ENCODE measurements at places on chromosomes 1 and 21. TPM values are rescaled to one million over a fixed set of nuclear protein-coding genes. Genes with fewer than 3 reads are reported as not detected.

SPRR2F gene
- not detected for total RNA-seq

DNA sequence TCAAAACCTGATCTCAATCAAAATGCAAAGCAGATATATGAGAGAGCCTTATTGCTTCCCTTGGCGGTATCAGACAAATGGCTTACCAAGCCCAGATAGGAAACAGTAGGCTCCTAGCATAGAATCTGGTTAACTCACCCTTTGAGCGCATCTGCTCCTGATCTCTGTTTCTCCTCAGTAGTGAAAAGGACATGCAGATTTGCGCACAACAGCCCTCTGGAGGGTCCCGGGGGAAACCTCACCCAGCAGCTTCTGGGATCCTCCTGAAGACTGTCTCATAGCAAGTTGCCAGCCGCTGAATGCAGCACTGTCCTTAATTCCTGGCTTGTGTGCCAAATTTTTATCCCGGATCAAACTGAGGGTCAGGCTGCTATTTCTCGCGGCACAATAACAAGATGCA is 192.2 kb downstream of the FASLG start:
- H3K27ac ChIP-seq: no peak overlapping the region
- peaks cover 6% of the 10 kb centered on the region for H3K36me3 ChIP-seq
- H3K27me3 ChIP-seq: peaks cover 46% of the 10 kb centered on the region
- H3K4me1 ChIP-seq: peaks cover 3% of the 10 kb centered on the region
- no peak overlapping the region for H3K4me3 ChIP-seq

SERPINC1 gene
- not detected for total RNA-seq

SLC44A5 gene
- 0.70 TPM for total RNA-seq

DNA sequence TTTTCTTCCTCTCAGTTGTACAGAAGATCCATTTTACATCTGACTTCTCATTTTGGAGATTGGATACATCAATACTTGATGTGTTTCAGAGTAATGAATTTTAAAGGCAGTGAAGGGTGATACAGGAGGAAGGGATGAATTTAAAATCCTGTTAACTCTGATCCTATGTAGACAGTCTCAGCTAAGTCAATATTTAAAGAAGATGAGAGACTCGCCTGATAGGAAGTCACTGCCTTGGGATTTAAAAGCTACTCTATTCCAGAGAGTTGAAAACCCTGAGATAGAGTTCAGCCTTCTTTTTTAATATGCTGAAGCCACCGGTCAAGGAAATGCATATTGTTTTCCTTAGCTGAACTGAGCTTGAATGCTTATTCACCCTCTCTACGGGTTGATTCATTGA is 42.7 kb downstream of the HUNK start:
- H3K4me3 ChIP-seq: no peak overlapping the region
- H3K27ac ChIP-seq: no peak overlapping the region
- no peaks in the 10 kb centered on the region for H3K36me3 ChIP-seq
- DNase-seq: no peak

GRCh38 chr1:168643152-168643551 is 66.7 kb downstream of the XCL1 start:
- no peak overlapping the region for H3K27ac ChIP-seq
- no peaks in the 10 kb centered on the region for H3K27me3 ChIP-seq
- no peak overlapping the region for H3K4me3 ChIP-seq
- no peaks in the 10 kb centered on the region for H3K36me3 ChIP-seq
- DNase-seq: no peak

- H3K27me3 ChIP-seq: no peaks in the 10 kb centered on the region
- H3K36me3 ChIP-seq: peaks cover 4% of the 10 kb centered on the region
- H3K27ac ChIP-seq: peak overlapping the region; percentile 33
- H3K4me1 ChIP-seq: peaks cover 44% of the 10 kb centered on the region
Measured at GRCh38 chr1:3745590-3746381, 6.5 kb upstream of the CCDC27 start.

- H3K36me3 ChIP-seq: no peaks in the 10 kb centered on the region
- no peaks in the 10 kb centered on the region for H3K27me3 ChIP-seq
- H3K27ac ChIP-seq: no peak overlapping the region
- no peak overlapping the region for H3K4me3 ChIP-seq
- DNase-seq: no peak
- no peaks in the 10 kb centered on the region for H3K4me1 ChIP-seq
Measured at GRCh38 chr1:68955424-68955823, 458.5 kb upstream of the DEPDC1 start.

DNA sequence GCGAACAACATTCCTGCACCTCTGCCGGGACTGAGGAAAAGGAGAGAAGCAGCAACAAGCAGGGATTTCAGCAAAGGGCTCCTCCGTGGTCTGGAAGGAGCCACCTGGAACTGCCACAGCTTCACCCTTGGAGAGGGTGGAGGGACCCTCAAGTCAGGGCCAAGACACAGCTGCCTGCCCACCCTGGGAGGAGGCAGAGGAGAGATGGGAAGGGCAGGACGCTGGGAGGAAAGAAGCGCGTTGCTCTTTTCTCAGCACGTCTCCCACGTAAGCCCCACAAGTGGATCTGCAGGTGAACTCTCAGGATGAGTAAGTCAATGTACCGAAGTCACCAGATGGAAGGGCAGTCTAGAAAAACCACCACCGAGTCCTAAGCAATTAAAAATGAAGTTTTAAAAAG is 39.6 kb downstream of the SLC19A1 start:
- no peak for DNase-seq
- peaks cover 4% of the 10 kb centered on the region for H3K36me3 ChIP-seq
- H3K4me3 ChIP-seq: no peak overlapping the region
- no peaks in the 10 kb centered on the region for H3K27me3 ChIP-seq
- H3K27ac ChIP-seq: no peak overlapping the region
- H3K4me1 ChIP-seq: no peaks in the 10 kb centered on the region

- no peaks in the 10 kb centered on the region for H3K27me3 ChIP-seq
- no peak for DNase-seq
- H3K27ac ChIP-seq: no peak overlapping the region
- H3K36me3 ChIP-seq: no peaks in the 10 kb centered on the region
Measured at GRCh38 chr1:14466006-14466405, 132.5 kb upstream of the KAZN start.

DNA sequence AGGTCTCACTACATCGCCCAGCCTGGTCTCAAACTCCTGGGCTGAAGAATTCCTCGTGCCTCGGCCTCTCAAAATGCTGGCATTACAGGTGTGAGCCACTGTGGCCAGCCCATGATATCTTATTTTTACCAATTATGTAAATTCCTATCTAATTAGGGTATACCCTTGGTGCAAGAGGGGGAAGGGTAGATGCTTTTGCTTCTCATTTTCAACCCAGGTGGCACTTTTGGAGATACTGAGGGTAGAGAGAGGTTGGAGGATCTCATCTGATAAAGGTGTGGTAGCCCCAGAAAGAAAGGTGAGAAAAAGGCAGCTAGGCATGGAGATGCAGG is 17.4 kb downstream of the ENSA start:
- H3K27me3 ChIP-seq: no peaks in the 10 kb centered on the region
- peaks cover 18% of the 10 kb centered on the region for H3K36me3 ChIP-seq
- DNase-seq: no peak
- H3K4me3 ChIP-seq: peak overlapping the region; percentile 73

DNA sequence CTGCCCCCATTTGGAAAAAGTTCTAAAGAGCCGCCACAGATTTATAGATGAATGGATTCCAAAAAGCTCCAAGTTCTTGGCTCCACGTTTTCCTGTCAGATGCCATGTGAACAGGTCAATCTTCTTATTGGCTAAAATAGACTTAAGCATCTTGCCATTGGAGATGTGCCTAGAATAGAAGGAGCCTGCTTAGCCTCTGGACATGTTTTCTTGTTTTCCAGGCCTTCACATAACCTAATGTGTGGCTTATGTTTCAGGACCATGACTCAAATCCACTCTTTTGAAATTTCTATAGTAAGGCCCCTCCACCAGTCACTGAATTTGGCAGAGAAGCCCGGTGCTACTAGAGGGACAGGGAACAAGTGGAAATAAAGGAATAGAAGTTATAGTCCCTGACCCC is 31.5 kb downstream of the PHC2 start:
- H3K27ac ChIP-seq: no peak overlapping the region
- H3K36me3 ChIP-seq: no peaks in the 10 kb centered on the region
- DNase-seq: no peak
- no peak overlapping the region for H3K4me3 ChIP-seq
- H3K4me1 ChIP-seq: peaks cover 7% of the 10 kb centered on the region

GRCh38 chr1:178726087-178726517 is 1.1 kb downstream of the RALGPS2 start:
- peak; percentile 51 for DNase-seq
- peak overlapping the region; percentile 81 for H3K4me3 ChIP-seq
- H3K27me3 ChIP-seq: no peaks in the 10 kb centered on the region
- H3K27ac ChIP-seq: peak overlapping the region; percentile 29
- peaks cover 18% of the 10 kb centered on the region for H3K4me1 ChIP-seq

GRCh38 chr1:205481629-205482151 is 22.8 kb upstream of the CDK18 start:
- no peaks in the 10 kb centered on the region for H3K36me3 ChIP-seq
- H3K4me1 ChIP-seq: peaks cover 27% of the 10 kb centered on the region
- peaks cover 54% of the 10 kb centered on the region for H3K27me3 ChIP-seq
- peak overlapping the region; percentile 70 for H3K4me3 ChIP-seq

RAB3GAP2 gene
- 62.9 TPM for total RNA-seq

- no peaks in the 10 kb centered on the region for H3K36me3 ChIP-seq
- no peak overlapping the region for H3K27ac ChIP-seq
- no peak overlapping the region for H3K4me3 ChIP-seq
- no peak for DNase-seq
- no peaks in the 10 kb centered on the region for H3K4me1 ChIP-seq
Measured at GRCh38 chr1:207565546-207566468, 69.8 kb downstream of the CR1 start.

SH2D1B gene
- not detected for total RNA-seq
